ENCODE measurements at places on chromosomes 11 and 22.

DNA sequence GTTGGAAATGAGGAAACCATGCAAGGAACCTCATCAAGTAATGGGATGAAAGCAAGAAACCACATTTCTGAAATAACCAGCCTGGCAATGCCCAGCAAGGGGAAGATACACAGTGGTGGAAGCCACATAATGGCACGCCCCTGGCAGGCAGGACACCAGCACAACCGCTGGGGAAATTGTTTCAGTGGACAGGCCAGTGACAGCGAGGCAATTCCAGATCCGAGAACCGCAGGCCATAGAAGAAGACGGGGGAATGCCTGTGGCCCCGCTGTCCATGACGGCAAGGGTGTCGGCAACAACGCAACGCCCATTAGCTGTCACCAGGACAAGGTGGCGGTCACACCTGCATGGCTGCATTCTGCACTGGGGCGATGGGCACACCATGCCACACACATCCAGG is 1389.6 kb downstream of the BRD1 start:
- DNase-seq: no peak

GRCh38 chr11:30855383-30856006 is 269.3 kb upstream of the MPPED2 start:
- no peak for DNase-seq

- no peak for DNase-seq
Measured at GRCh38 chr11:77172666-77172982, 44.6 kb downstream of the MYO7A start.

DNA sequence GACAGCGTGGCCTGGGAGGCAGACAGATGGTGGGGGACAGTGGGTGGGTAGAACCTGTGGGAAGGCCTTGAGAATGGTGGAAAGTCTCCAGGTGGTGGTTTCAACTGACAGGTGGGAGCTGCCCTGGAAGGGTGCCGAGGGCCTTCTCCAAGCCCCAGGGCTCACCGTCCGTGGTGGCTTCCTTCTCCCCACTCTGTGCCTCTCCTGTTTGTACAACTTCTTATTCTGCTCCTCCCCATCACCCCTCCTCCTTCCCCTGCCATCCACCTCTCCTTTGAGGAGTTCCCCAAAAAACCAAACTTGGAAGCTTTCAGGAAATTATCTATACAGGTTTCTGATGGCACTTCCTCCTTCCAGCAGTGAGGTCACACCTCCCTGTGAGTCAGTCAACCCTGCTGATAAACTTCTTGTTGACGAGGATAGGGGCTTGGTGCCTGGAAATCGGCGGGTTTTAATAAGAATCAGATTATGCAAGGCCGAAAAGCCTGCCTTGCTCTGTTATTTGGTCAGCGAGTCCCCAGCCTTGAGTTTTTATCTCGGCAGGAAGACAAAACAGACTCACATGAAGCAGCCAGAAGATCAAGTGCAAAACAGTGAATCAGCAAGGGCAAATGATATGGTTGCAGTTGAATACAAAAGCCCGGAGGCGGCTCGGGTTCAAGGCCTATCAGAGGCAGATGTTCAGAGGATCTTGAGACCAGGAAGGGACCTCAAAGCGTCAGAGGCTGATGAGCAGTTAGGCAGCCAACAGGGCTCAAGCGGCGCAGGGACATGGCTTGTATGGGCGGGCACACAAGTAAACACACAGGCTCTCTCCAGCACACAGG is 9.5 kb upstream of the ST3GAL4 start:
- DNase-seq: no peak

DNA sequence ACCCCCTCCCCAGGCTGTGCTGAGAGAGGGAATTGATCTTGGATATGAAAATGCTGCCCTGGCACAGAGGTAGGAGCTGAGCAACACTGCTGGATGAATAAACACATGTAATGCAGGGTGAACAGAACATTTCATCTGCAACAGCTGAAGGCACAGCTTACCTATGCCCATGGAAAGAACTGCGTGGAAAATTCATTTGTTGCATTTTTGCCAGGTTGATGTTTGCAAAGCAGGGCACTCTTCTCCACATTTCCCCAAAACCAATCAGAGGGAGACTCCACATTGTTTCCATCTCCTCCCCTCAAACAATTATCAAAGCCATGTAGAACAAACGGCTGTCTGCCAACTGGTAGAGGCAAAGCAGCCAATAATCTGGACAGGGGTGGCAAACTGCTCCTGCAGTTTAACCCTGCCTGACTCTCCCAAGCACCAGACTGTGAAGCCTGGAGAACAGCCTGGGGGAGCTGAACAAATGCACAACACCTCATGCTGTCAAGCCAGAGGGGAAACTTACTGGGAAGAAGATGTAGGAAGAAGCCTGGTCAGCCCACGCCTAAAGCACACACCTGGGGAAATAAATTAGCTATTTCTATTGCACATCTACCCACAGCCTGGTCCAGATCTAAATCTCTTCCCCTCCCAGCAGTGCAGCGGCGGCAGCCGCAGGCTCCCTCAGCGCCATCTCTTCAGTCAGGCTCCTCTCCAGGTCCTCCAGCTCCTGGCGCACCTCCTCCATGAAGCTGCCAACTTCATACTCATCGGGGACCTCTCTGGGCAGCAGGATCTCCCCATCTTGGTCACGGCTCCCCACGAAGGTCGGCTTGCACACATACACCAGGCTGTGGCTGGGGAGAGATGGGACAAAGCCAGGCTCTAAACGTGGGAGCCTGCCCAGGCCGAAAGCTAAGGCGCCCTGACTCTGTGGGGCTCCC is 44.3 kb downstream of the DKK3 start:
- DNase-seq: no peak

GRCh38 chr22:38823637-38824036 is 20.2 kb downstream of the NPTXR start:
- no peak for DNase-seq

- no peak for DNase-seq
Measured at GRCh38 chr11:117953024-117953671, 23.9 kb upstream of the TMPRSS13 start.

GRCh38 chr22:25111579-25112517 is 87.8 kb upstream of the CRYBB3 start:
- no peak for DNase-seq

GRCh38 chr22:36413022-36413775 is 25.4 kb upstream of the MYH9 start:
- no peak for DNase-seq

GRCh38 chr22:30338802-30339201 is 12.1 kb upstream of the TBC1D10A start:
- no peak for DNase-seq

DNA sequence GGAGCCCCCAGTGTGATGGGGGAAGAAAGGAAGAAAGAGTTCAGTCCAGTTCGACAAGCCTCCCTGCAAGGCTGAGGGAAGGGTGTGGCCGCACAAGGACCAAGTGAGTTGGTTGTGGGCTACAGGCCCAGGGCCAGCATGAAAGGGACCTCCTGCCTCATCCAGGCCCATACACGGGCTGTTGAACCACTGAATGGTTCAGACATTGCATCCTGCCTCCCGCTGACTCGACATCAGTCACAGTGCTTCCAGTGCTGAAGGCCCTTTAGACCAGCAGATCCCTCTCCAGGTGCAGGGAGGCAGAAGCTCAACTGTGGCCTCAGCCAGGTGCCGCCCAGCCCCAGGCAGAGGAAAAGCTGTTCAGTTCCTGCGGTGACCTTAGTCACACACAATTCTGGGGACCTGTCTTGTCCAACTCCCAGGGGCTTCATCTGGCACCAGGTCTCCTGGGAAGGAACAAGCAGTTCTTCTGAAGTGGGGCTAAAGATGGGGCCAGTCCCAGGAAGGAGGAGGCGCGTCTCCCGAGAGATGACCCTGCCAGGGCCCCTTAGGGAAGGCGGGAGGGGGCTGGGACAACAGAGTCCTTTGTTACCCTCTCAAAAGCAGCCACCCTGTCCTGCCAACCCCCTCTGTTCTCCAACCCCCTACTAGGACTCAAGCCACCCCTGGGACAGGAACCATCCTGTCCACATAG is 6.6 kb downstream of the ARRB1 start:
- DNase-seq: no peak

DNA sequence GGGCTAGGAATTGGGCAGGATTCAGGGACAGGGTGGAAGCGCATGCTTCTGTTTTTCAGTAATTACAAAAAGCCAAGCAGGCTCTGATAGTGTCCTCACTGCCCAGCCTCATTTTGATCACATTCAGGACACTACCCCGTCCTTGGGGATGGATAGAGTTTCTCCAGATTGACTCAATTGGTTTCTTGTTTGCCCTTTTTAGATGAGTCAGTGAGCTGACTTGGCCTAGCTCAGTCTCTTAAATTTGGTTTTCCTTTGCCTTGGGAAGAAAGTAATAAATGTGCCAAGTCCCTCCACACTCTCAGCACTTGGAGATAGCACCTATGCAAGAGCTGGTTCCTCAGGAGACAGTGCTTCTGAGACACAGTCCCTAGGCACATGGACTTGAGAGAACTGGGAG is 25.5 kb downstream of the DKK3 start:
- no peak for DNase-seq

GRCh38 chr11:134034496-134035381 is 34.1 kb upstream of the JAM3 start:
- DNase-seq: no peak

- peak; percentile 45 for DNase-seq
Measured at GRCh38 chr11:61752117-61752924, at the start of gene MYRF. Gene MYRF (plus strand): TSS chr11:61752636. CDS start chr11:61752745, 109 bp downstream.

DNA sequence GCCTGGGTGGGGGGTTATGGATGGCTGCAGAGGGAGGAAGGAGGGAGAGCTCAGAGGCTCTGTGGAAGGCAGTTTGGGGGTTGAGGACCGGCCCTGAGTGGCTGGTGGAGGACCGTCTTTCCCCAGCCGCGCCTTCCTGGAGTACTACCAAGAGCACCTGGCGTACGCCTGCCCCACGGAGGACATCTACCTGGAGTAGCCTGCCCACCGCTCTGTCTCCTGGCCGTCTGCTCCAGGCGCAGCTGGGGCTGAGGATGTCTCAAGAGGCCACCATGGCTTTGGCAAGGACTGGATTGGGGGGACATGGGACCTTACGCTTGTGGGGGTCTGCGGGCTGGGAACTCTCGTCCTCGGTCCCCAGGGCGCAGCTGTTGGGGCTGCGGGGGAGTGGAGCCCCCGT is 10.0 kb downstream of the MAPK8IP2 start:
- no peak for DNase-seq

GRCh38 chr22:29071261-29072045 is 1.4 kb upstream of the KREMEN1 start:
- no peak for DNase-seq

DNA sequence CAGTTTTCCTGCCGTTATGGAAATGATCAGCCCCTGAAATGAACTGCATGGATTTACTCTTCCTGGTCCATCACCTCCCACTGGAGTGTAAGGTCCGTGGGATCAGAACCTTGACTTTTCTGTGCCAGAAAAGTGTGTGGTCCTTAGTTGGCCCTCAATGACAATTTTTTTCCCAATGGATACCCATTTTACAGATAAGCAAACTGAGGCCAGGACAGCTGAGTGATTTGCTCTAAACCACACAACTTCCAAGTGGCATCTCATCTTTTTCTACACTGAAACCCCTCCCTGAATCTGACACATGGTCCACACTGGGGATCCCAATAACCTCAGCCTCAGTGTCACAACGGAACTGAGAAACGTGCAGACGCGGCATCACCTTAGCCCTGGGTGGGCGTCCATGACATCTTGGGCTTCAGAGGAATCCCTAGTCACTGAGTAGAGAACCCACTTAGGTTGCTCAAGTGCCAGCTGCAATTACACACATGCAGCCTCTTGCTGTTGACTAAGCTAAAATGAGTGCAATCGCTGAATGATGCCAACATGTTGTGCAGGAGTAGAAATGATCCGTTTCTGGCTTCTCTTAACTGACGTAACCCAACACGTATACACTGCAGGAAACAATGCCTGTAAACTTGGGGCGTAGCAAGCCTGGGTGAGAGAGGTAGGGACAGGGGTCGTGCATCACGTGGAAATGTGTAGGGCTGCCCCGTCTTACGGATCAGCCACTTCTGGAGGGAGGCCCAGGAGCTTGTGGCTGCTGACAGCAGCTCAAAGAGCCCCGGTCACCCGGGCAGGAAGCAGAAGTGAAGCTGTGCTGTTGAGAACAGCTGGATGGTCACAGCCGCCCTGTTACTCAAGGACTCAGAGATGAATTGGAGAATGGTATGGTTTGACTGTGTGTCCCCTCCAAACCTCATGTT is 136.3 kb downstream of the SHANK2 start:
- DNase-seq: no peak

GRCh38 chr11:5369789-5370188 is 13.8 kb upstream of the OR51M1 start:
- DNase-seq: no peak
